ENCODE measurements at places on chromosomes 13 and 19.

- no peak overlapping the region for H3K27ac ChIP-seq
- H3K27me3 ChIP-seq: no peaks in the 10 kb centered on the region
- H3K4me1 ChIP-seq: no peaks in the 10 kb centered on the region
- DNase-seq: no peak
- H3K4me3 ChIP-seq: no peak overlapping the region
Measured at GRCh38 chr19:55781112-55781511, 12.2 kb downstream of the RFPL4AL1 start.

- H3K36me3 ChIP-seq: no peaks in the 10 kb centered on the region
- H3K27me3 ChIP-seq: no peaks in the 10 kb centered on the region
- DNase-seq: no peak
- no peak overlapping the region for H3K4me3 ChIP-seq
- no peak overlapping the region for H3K27ac ChIP-seq
Measured at GRCh38 chr13:28753946-28754345, 35.2 kb upstream of the SLC46A3 start.

- no peaks in the 10 kb centered on the region for H3K27me3 ChIP-seq
- no peak overlapping the region for H3K27ac ChIP-seq
- no peak overlapping the region for H3K4me3 ChIP-seq
- no peaks in the 10 kb centered on the region for H3K4me1 ChIP-seq
- DNase-seq: no peak
Measured at GRCh38 chr13:38135592-38135991, 214.1 kb upstream of the UFM1 start.

GRCh38 chr13:42873081-42873480, 91.7 kb downstream of the FAM216B start:
- H3K36me3 ChIP-seq: no peaks in the 10 kb centered on the region
- DNase-seq: no peak
- H3K4me3 ChIP-seq: no peak overlapping the region
- no peaks in the 10 kb centered on the region for H3K4me1 ChIP-seq
- H3K27ac ChIP-seq: no peak overlapping the region

DNA sequence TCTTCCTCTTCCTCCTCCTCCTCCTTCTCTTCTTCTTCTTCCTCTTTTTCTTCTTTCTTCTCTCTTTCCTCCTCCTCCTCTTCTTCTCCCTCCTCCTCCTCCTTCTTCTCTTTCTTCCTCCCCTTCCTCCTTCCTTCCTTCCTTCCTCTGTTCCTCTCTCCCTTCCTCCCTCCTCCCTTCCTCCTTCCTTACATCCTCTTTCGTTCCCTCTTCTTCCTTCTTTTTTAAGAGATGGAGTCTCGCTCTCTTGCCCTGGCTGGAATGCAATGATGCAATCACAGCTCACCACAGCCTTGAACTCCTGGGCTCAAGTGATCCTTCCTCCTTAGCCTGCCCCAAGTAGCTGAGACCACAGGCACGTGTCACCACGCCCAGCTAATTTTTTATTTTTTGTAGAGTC, 13.2 kb downstream of the EHD2 start:
- no peak overlapping the region for H3K4me3 ChIP-seq
- H3K27me3 ChIP-seq: no peaks in the 10 kb centered on the region
- peaks cover 25% of the 10 kb centered on the region for H3K36me3 ChIP-seq
- DNase-seq: no peak
- no peak overlapping the region for H3K27ac ChIP-seq

DNA sequence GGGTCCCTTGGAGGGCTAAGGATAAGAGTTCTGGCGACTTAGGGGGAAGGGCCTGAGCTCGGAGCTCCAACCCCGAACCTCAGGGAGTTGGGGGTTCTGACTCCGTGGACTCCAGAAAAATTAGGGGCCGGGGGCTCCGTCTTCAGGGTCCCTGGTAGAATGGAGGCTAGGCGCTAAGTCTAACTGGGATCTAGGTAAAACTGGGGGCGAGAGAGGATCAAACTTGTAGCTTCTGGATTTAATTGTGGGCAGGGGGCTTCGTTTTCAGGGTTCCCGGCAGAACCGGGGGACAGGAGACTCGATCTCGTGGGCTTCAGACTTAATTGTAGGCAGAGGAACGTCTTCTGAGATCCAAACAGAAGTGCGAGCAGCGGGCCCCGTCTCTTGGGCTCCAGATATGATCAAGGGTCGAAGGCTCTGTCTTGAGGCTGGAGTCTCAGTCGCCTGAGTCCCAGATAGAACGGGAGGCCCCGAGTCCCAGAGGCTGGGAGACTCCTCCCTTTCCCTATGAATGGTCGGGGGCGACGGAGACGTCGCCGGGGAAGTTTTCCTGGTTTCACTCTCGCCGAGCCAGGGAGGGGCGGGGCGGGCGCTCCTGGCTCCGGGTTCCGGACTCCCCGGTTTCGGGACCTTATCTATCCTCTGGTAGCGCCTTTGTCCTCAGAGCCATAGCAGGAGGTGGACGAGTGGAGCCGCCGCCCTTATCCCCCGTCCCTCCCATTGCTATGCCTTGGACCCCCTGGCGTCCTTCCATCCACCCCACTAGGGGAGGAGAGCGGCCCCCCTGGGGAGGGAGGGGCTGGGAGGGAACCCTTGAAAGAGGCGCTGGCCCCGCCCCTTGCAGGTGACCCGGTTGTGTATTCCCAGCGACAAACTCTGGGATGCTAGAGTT, 1.3 kb downstream of the NECTIN2 start:
- H3K36me3 ChIP-seq: no peaks in the 10 kb centered on the region
- DNase-seq: peak; percentile 83
- H3K4me1 ChIP-seq: peaks cover 13% of the 10 kb centered on the region
- peak overlapping the region; percentile 96 for H3K27ac ChIP-seq
- peak overlapping the region; percentile 84 for H3K4me3 ChIP-seq
- no peaks in the 10 kb centered on the region for H3K27me3 ChIP-seq

- no peaks in the 10 kb centered on the region for H3K36me3 ChIP-seq
- peaks cover 3% of the 10 kb centered on the region for H3K4me1 ChIP-seq
- H3K27ac ChIP-seq: no peak overlapping the region
- H3K4me3 ChIP-seq: no peak overlapping the region
- H3K27me3 ChIP-seq: no peaks in the 10 kb centered on the region
Measured at GRCh38 chr13:48585456-48585840, 52.6 kb upstream of the RCBTB2 start.

DNA sequence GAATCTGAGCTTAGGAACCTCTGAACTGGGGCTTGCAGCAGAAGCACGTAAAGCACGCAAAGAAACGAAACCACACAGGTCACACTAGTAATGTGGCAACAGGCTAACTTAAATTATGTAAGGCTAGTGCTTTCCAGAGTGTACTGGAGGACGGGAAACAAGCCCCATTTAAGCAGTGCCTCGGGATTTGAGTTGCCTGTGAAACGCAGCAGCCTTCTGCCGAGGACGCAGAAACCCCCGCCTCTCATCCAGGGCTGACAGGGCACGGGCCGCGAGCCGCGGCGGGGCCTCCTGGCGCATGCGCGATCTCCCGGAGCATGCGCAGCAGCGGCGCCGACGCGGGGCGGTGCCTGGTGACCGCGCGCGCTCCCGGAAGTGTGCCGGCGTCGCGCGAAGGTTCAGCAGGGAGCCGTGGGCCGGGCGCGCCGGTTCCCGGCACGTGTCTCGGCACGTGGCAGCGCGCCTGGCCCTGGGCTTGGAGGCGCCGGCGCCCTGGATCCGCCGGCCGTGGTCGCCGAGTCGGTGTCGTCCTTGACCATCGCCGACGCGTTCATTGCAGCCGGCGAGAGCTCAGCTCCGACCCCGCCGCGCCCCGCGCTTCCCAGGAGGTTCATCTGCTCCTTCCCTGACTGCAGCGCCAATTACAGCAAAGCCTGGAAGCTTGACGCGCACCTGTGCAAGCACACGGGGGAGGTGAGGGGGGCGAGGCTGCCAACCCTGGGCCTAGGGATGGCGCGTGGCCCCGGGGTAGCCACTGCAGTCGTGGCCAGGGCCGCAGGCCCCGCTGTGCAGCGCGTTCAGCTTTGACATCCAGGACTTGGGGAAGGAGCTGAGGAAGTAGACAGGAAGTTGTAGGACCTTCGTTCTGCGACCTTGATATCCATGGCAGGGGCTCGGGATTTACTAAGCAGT, at the start of gene GTF3A:
Gene GTF3A (plus strand): TSS at position 374 of the 912 bp plus-strand sequence.
- peaks cover 14% of the 10 kb centered on the region for H3K4me1 ChIP-seq
- H3K36me3 ChIP-seq: peaks cover 7% of the 10 kb centered on the region
- H3K4me3 ChIP-seq: peak within 1 kb of the TSS; percentile 73

DNA sequence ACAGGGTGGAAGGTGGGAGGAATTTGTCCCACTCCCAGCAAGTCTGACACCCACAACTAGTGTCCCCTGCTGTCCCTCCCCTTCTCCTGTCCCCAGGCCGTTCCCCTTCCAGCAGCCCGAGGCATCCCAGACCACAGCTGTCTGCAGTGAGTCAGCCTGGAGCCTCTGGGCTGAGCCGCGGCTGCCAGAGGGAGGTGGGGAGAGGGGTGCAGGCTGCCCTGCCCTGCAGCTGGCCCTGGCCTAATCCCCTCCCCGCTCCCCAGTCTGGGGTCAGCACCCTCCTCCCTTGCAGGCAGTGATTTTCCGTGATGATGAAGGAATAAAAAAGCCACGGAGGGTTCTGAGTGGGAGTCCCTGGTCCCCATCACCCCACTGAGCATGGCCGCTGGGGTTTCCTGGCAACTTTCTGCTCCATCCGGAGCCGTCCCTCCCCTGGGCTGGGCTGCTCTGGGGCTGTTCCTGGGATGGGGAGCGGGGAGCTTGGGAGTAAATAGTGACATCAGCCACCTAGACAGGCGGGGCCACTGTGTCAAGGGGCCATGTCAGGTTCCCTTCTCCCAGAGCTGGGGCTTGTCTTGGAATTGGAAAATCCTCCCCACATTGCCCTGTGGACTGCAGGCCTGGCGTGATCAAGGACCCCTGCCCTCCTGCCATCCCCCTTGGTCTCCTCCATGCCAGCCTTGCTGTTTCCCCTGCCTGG, 16.8 kb downstream of the SPC24 start:
- peak; percentile 85 for DNase-seq
- no peaks in the 10 kb centered on the region for H3K36me3 ChIP-seq
- no peaks in the 10 kb centered on the region for H3K27me3 ChIP-seq
- peaks cover 27% of the 10 kb centered on the region for H3K4me1 ChIP-seq
- H3K4me3 ChIP-seq: no peak overlapping the region
- H3K27ac ChIP-seq: peak overlapping the region; percentile 91

- no peaks in the 10 kb centered on the region for H3K27me3 ChIP-seq
- H3K27ac ChIP-seq: no peak overlapping the region
- DNase-seq: no peak
- no peaks in the 10 kb centered on the region for H3K4me1 ChIP-seq
- H3K36me3 ChIP-seq: no peaks in the 10 kb centered on the region
Measured at GRCh38 chr19:44512326-44513298, 12.3 kb upstream of the ZNF180 start.

GRCh38 chr19:17052439-17052838, 22.8 kb downstream of the HAUS8 start:
- no peaks in the 10 kb centered on the region for H3K4me1 ChIP-seq
- DNase-seq: peak; percentile 53
- H3K4me3 ChIP-seq: no peak overlapping the region
- H3K36me3 ChIP-seq: peaks cover 6% of the 10 kb centered on the region
- H3K27ac ChIP-seq: no peak overlapping the region
- no peaks in the 10 kb centered on the region for H3K27me3 ChIP-seq
